ENCODE measurements at places on chromosomes 13 and 19.

- DNase-seq: peak; percentile 37
Measured at GRCh38 chr13:71589032-71589431, 278.0 kb downstream of the DACH1 start.

DNA sequence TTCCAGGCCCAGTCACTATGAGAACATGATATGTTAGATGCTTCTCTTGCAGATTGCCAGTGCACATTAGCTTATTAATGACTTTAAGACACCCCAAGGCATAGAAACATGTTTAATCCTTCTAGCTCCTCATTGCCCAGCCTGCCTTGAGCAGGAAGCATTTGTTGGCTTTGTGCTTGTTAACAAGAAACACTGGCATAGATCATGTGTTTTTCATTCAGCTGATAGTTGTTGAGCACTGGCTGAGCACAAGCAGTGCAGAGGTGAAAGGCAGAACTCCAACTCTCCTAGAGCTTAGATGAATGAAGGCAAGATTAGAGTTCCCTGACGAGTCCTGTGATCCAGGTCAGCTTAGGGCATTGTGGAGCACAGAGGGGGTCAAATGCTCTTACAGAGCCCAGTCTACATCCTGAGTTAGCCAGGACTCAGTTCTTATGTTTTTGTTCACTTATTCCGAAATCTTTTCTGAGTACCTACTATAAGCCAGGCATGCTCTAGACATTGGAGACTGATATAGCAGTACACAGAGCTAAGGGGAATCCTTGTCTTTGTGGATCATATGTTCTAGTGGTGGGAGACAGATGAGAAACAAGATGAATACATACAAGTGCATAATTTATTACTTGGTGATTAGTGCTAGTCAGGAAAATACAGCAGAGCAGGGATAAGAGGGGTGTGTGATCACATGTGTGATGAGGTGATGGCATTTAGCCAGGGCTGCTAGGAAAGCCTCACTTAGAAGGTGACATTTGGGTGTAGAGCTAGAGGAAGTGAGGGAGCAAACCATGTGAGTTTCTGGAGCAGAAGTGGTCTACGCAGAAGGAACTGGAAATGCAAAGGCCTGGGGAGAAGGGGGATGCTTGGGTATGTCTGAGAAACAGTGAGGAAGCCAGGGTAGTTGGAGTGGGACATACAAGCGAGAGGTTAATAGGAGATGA is 101.2 kb downstream of the WASF3 start:
- DNase-seq: no peak

DNA sequence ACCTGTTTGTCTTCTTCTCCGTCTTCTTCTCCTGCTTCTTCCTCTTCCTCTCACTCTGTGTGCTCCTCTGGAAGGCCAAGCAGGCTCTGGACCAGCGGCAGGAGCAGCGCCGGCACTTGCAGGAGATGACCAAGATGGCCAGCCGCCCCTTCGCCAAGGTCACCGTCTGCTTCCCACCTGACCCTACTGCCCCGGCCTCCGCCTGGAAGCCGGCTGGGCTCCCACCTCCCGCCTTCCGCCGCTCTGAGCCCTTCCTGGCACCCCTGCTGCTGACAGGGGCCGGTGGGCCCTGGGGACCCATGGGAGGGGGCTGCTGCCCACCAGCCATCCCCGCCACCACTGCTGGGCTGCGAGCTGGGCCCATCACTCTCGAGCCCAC is 13.9 kb downstream of the CNFN start:
- DNase-seq: no peak

GRCh38 chr19:3451451-3451866 is 28.9 kb downstream of the SMIM24 start:
- DNase-seq: no peak

- no peak for DNase-seq
Measured at GRCh38 chr19:29491491-29491890, 34.3 kb upstream of the VSTM2B start.

GRCh38 chr13:30639671-30640070 is 22.0 kb downstream of the USPL1 start:
- no peak for DNase-seq

DNA sequence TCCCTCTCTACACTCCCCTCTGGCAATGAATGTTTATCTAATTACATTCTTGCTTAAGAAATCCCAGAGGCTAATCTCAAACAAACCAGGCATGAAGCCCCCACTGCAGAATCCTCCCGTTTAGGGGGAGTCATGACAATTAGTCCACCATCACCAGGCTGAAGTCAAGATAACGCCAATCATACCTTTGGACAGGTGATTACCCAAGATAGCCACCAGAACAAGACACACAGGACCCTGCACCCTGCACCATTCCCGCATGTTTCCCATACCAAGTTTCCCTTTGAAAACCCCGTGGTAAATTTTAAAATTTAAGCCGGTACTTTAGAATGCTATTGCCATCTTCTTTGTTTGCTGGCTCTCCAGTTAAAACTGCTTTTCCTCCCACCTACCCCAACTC is 64.8 kb upstream of the XPO4 start:
- no peak for DNase-seq
